ENCODE measurements at places on chromosomes 1 and 21.

DNA sequence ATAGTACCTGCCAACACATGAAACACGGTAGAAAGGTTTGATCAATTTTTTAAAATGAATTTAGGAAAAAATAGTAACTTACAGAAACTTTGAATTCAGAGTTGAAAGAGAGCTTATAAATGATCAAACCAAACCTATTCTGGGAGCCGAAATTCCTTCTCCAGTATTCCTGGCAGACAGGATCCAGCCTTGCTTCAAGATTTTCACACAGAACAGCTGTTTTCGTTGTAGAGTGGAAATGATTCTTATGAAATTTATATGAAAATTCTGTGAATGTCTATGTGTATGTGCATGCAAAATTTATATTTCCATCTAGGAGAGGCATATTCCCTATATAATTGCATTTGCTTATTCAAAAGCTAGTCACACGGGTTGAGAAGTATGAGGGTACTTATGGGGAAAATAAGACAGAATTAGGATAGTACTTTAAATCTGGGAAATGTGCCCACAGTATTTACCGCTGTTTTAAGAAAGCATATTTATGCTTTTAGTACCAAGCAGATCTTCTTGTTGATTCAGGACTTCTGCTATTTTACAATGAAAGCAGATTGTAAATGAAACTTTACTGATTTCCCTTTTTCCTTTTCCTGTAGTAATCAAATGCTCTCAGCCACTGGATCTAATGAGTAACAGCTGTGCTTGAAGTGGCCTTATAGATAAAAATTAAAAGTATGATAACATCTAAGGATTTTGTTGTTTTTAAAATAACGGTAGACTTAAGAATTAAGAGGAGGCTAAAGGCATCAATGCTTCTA lies 30.4 kb downstream of the PRRX1 start:
- no peak for DNase-seq

DNA sequence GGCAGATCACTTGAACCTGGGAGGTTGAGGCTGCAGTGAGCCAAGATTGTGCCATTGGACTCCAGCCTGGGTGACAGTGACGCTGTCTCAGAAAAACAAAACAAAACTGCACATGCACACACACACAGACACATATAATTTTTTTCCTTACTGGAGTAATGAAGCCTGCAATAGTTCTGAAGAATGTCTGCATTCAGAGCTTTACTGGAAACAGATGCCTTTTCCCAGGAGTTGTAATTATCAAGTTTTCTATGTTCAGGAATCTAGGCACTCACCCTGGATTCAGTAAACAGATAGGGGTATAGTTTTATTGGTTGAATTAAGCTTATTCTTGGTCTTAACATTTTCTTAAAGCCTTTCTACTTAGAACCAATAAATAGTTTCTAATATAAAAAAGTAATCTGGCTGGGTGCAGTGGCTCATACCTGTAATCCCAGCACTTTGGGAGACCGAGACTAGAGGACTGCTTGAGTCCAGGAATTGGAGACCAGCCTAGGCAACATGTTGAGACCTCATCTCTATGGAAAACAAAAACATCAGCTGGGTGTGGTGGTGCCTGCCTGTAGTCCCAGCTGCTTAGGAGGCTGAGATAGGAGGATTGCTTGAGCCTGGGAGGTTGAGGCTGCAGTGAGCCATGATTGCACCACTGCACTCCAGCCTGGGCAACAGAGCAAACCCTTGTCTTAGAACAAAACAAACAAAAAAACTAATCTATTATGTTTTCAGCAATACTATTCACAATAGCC lies 15.8 kb downstream of the SPEN start:
- no peak for DNase-seq

DNA sequence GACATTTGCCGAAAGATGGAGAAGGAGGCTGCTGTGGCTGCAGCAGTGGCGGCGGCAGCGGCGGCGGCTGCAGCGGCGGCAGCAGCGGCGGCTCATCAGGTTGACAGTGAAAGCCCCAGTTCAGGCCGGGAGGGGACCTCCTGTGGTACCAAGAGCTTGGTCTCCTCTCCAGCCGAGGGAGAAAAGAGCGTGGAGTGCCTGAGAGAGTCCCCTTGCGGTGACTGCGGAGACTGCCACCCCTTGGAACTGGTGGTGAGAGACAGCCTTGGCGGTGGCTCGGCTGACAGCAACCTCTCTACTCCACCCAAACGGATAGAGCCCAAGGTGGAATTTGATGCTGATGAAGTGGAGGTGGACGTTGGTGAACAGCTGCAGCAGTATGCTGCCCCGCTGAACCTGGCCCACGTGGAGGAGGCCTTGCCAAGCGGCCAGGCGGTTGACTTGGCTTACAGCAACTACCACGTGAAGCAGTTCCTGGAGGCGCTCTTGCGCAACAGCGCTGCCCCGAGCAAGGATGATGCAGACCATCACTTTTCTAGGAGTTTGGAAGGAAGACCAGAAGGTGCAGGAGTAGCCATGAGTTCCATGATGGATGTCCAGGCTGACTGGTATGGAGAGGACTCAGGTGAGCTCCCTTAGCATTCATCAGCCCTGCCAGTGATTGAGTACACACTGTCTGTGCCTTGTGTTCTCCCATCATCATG lies 6.3 kb downstream of the ZBTB8B start:
- DNase-seq, result no peak

GRCh38 chr1:34685225-34685624 lies 69.6 kb upstream of the GJB5 start:
- DNase-seq, result no peak

GRCh38 chr1:46526691-46527291 lies 24.7 kb downstream of the KNCN start:
- DNase-seq, result no peak

DNA sequence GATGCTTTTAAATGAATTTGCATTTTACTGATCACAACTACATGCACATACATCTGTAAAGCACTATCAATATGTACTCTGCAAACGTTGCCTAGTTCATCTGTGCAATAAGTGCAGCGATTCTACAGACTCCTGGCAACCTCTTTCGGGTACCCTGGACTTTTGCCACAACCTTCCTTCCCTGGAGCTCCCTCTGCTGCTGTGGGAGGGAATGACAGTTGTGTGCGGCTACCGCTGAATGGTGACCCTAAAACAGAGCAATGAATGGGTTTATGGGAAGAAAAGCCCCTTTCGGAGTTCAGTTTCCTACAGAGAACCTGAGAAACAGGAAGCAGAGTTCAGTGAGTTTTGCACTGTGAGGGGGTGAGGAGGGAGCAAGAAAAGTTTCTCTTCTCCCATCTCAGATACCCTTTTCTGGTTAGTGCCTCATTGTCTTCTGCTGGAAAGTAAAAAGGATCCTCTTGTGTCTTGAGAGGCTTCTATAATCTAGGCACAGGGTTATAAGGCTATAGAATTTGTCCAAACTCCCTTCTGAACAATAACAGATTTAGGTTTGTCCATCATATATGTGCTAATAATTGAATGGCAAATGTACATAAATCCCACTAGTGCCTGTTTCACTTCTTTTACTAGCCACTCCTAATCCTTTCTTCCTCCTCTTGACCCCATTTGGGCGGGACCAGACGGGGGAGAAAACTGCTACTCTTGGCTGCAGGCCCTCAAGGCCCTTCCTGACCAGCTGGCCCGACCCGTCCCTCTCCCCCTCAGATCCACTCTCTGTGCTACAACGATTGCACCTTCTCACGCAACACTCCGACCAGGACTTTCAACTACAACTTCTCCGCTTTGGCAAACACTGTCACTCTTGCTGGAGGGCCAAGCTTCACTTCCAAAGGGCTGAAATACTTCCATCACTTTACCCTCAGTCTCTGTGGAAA lies 19.8 kb upstream of the SARS1 start:
- DNase-seq, result peak; percentile 24

DNA sequence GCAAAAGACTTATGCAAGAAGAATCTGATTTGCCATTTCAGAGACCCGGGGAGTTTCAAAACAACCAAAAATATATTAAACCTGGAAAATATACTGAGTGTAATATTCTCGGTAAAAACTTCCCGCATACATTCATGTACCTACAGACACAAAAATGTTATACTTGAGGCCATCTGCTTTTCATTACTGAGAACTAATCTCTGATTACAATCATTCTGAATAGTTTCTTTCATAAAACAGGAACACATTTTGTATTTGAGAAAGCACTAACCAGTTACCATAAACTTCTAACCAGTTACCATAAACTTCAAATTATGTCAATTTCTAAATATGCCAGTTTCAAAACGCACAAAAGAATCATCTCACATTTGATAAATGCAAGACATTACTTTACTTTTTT lies 7.8 kb downstream of the ZNHIT6 start:
- no peak for DNase-seq

- DNase-seq, result no peak
Measured at GRCh38 chr1:15703562-15703961, 19.4 kb downstream of the PLEKHM2 start.

- no peak for DNase-seq
Measured at GRCh38 chr1:118032883-118033282, 103.3 kb downstream of the WDR3 start.

DNA sequence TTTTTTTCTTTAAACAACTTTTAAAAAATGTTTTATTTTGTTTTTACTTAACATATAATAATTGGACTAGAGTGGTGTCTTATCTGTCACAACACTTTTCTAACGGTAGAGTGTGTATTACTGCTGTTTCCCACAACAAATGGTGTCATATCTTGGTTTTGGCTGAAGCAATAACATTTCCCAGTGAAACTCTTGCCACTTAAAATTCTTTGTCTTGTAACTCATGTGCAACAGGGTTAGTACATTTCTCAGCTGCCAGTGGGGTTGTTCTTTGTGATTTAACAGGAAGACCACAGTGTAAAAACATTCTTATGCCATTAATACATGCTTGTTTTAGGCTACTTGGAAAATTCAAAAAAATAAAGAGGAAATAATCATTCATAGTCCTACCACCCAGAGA lies 43.5 kb downstream of the ALPL start:
- DNase-seq, result no peak

- no peak for DNase-seq
Measured at GRCh38 chr21:39613041-39613934, 548 bp downstream of the B3GALT5 start.

DNA sequence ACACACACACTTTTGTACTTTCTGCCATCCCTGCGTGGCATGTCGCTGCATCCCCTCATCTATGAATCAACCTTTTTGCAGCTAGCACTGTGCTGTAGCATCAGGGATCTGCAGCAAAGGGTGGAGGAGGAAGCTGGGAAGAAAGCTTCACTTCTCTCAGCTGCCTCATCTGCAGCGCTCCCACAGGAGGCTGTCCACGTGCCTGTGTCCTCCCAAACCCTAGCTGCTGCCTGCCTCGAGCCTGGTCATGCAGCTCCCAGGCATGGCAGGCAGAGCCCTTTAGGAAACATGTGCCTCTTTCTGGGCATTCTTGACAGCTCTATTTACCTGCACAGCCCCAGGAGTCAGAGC lies 262.1 kb upstream of the SGIP1 start:
- no peak for DNase-seq

DNA sequence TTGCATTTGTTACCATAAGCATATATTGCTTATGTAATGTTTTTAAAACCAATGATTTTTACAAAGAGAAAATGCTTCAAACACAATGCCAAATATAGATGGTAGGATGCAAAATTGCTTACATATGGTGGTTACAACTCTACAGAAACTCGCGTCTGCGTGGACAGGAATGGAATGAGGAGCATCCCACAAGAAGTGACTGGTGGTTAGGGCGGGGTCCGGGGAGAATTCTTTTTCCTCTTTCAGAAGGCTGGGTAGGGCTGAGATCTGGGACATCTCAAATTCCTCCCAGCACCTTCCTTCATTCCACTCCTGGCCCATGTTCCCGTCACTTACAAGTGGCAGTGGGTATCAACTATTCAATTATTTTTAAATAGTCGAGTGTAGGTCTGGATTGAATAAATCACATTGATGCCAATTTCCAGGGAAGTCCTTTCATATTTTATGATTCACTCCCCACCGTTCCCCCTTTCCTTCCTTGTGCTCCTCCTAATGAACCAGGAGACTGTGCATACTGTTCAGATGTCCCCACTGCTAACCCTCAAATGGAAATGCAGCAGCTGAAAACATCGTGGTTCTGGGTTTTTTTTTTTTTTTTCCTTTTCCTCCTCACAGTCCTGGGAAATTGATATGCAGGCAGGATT lies 174.5 kb upstream of the POU3F1 start:
- no peak for DNase-seq

DNA sequence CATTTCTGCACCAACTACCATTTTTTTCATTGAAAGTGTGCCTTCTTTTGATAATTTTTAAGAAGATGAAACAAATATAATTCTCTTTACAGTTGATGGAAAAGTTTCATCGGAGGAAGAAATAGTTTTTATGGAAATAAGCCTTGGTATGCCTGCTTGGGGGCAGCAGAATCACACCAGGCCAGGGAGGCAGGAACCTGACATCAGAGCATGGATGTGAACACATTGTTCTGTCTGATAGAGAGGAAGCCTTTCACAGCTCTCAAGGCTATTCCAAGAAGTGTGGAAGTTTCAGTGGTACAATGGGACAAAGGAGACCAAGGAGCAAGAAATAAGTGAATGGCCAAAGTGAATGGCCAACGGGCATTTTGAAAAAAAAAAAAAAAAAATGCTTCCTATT lies 162.2 kb upstream of the KCNK2 start:
- DNase-seq, result no peak
